ENCODE measurements at places on chromosomes 3 and 15.
A peak's percentile ranks its signal among the peaks of the same experiment; 100 is the strongest.

- DNase-seq, result no peak
Measured at GRCh38 chr15:36331531-36332275, 247.7 kb upstream of the CDIN1 start.

DNA sequence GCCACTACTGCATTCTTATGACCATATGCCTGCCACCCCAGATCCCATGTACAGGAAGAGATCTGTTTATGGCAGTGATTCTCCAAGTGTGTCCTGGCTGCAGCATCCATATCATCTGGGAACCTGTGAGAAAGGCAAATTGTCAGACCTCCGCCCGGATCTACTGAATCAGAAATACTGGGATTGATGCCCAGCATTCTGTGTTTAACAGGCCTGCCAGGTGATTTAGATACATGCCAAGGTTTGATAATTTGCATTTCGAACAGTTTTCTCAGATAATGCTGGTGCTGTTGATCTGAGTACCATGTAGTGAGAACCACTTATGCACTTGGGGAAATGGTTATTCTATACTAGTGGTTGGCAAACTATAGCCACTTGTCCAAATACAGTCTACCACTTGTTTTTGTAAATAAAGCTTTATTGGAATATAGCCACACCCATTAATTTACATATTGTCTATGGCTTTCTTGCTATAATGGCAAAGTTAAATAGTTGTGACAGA, 165.4 kb downstream of the SSR3 start:
- DNase-seq, result no peak

- DNase-seq, result no peak
Measured at GRCh38 chr3:196241704-196242103, 25.4 kb downstream of the SLC51A start.

- peak; percentile 63 for DNase-seq
Measured at GRCh38 chr15:101477851-101478362, 11.6 kb downstream of the PCSK6 start.

DNA sequence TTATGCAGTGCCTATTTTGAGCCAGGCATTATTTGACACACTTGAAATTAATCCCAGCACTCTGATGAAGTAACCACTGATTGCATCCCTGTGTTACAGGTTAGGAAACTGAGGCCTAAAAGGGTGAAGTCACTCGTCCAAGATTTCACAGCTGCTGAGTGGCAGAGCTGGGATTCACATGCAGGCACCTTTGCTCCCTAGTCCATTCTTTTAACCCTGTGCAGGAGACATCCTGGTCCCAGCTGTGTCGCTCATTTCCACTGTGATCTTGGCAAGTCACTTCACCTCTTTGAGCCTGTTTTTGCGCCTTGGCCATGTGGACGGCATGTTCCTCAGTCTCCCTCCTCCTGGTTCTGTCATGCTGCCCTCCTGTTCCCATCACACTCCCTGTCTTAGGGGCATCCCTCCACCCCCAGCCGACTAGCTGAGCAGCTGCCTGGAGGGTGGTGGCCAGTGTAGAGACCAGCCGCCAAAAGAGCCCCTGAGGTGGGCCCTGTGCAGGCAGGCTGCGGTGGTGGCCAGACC, 70.6 kb downstream of the SMAD6 start:
- no peak for DNase-seq

DNA sequence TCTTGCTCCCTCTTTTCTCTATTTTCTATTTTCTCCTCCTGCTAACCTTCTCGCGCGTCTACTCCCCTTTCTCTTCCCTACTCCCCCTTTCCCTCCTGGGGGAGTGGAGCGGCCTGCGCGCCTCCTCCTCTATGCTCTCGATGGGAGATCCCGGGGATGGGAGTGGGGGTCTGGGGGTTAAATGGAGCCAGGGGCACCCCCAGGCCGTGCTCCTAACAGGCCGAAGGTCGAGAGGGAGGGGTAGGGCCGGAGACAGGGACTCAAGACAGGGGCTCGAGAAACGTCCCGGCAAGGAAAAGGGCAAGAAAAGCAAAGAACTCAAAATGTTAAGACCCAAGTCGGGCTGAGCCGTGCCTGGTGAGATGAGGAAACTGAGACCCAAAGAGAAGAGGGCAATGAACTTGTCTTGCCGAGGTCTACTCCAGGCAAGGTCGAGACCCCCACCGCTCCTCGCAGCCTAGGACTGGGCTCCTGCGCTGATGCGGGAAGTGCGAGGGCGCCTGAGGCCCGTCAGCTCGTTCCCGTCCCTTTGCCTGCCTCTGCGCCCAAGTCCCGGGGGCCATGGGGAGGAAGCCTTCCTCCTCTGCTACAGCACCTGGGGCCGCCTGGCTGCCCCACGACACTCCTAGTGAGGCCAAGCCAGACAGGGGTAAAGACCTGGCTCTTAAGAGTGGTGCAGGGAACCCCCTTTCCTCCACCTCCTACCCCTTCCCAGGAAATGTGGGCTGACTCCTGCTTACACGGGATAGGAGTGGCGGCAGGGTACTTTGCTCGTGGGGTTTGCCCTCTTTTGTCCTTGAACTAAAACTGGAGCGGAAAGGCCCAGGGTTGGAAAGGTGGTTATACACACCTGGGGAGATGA, 770 bp upstream of the MEGF11 start:
- DNase-seq, result no peak

- no peak for DNase-seq
Measured at GRCh38 chr3:139292192-139292591, 51.6 kb upstream of the MRPS22 start.

GRCh38 chr3:175001091-175001490, 142.0 kb downstream of the NAALADL2 start:
- DNase-seq, result no peak

DNA sequence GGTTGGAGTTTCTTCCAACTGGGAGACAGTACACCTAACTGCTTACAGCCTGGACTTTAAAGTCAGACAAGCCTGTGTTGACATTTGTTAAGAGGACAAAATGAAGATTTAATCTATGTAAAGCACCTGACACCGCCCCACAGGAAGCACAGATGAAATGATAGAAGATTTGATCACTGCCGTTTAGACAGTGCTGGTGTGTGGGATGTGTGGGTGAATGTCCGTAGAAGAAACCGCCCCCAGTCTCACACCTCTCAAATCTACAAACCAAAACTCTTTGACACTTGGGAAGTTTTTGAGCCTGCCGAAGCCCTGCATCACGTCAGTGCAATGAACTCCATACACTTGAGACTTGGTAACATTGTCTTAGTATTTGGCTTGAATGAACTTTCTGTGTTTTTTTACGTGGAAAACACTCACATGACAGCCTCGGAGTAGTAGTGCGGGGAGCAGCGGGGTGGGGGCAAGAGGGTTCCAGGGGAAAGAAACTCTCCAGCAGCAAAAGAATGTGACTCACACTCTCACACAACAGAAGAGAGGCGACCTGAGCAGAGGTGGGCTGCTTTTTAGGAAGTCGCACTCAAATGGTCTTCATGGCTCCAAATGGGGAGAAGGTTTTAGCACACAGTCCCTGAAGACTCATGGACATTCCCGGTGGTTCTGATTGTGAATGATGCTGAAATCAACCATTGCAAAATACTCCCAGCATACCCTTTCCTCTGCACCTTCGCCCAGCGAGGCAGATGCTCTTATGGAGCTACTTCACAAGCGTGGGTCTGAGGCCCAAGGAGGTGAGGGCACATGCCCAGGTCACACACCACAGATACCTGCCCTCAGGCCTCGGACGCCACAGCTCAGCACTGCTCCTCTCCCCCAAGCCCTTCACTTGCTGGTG, 79.2 kb downstream of the SRGAP3 start:
- no peak for DNase-seq

GRCh38 chr15:82969353-82969752, 16.7 kb upstream of the RAMAC start:
- no peak for DNase-seq

DNA sequence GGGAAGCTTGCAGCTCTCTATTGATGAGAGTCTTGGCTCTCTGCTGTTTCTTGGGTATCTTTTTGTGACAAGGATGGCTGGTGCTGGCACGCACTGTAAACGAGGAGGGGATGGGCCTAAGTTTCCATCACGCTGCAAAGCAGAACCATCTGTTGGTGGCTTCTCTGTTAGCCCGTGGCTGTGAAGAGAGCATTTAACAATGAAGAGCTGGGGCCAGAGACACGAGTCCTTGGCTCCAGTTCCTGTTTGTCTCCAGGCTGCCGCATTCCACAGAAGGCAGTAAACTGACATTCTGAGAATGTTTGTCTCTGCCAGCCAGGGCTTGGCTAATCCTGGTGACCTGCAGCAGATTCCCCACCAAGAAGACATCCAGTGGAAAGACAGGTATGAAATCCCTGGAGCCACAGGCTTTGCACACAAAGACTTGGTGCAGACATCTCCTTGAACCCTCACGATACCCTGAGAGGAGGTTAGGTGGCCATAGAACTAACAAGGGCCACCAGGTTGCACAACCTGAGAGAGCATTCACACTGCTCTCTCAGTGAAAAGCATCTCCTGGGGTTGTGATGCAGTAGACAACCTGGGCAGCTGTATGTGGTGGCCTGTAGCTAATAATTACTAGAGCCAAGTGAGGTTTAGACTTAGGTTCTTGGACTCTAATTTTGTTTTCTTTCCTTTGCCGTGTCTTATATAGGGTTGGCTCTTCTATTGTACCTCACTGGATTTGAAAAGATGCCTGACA, 130.9 kb downstream of the ASB7 start:
- DNase-seq, result no peak

DNA sequence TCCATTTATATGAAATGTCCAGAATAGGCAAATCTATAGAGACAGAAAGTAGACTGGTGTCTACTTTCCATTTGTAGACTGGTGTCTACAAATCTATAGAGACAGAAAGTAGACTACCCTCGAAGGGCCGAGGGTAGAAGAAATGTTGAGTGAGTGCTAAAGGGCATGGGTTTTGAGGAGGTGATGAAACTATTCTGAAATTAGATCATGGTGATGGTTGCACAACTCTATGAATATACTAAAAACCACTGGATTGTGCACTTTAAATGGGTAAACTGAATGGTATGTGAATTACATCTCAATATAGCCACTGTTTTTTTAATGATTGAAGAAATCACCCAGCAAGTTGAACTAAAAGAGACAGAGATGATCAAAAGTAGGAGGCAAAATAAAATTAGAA, 27.9 kb downstream of the TP53BP1 start:
- no peak for DNase-seq

DNA sequence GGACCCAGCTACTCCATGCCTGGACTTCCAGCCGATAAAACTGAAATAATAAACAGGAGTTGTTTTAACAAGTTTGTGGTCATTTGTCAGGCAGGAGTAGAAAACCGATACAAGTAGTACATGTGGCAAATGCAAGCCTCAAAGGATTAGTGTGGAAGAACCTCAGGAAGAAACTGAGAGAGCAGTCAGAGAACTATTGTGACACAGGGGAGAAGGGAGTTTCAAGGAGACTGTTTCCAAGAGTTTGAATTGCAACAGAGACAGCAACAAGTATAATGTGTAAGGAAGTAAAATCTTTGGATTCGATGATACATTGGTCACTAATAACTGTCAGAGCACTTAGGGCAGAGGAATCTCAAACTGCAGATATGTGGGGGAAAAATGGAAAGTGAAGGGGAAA, 450.6 kb upstream of the ARHGEF26 start:
- DNase-seq, result no peak

DNA sequence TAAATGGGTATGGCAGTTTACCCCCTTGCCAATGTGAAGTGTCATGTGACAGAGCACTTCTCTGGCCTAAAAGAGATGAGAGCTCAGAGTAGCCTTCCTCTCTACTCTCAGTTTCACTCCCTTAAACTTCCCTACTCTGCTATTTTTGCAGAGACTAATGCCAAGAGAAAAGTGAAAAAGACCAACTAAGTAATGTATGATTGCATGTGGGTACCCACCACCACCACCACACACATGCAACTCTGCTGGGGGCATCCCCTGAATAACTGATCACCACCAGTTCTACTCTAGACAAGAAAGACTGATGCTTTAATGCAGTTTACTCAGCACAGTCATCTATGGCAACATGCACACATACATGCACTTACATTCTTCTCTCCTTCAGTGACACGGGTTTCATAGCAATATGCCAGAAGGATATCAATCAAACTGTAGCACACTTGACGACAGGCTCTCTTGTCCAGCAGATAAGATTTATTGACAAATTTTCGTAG, 31.3 kb downstream of the SHQ1 start:
- peak; percentile 11 for DNase-seq

DNA sequence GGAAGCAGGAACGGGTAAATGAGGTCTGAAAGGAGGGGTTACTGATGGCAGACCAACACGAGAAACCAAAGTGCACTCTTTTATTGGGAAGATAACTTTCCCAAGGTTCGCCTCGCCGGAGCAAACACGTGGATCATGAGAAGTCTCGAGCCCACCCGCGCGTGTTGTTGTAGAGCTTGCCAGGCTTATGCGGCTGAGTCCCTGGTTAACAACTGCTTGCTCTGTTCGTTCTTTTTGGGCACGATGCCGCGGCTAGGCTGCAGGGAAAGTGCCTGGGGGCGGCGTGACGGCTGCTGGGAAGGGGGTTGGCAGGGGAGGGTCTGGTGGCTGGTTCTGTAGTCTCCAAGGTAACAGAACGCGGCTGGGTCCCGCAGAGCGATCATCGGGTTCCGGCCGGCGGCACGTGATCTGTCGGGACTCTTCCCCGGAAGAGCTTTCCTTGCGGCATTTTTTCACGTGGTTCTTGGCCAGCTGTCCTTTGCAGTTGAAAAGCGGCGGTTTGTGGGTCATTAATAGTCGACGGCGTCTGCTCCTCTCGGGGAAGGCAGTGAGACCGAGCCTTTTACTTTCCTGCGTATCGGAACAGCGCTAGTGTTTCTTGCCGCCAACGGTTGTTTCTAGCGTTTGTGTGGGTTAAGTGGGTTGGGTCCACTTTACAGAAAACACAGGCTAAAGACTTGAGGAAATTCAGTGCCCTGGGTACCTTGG, 1.5 kb downstream of the MGA start:
- peak; percentile 85 for DNase-seq

GRCh38 chr15:78929536-78930264, 15.1 kb downstream of the CTSH start:
- DNase-seq, result no peak

- DNase-seq, result no peak
Measured at GRCh38 chr3:191695131-191695814, 234.3 kb downstream of the PYDC2 start.

DNA sequence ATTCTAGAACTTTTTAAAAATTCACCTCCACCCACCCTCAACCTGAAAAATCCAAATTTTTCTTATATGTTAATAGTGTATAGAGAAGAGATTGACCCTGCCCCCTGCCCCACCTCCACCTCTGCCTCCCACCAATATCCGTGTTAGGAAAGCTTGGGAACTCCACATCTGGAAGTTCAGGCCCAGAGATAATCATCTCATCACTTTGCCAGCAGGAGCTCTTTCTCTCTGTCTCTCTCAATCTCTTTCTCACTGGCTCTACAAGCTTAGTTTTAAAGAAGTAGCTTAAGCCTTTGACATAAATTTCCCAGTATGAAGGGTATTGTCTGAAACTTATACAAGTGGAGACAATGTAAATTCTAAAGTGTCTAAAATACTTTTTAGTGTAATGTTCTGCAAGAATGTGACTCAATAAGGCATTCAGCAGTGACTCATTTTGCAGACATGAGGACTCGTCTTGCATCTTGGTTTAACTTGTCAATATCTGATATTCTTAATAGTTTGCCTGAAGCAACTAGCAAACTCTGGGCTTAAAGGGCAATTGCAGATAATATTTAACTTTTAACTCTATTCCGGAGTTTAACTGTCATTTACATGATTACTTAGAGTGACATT, 299.8 kb upstream of the EPHA3 start:
- no peak for DNase-seq

GRCh38 chr15:80507638-80508316, 103.6 kb downstream of the ARNT2 start:
- DNase-seq, result no peak

All from hematopoietic multipotent progenitor cell treated with erythropoietin and hydrocortisone succinate and interleukin-3 and kit ligand, for 8 days (in vitro differentiated cells).